ENCODE measurements at places on chromosomes 2 and 18. TPM values are rescaled to one million over a fixed set of nuclear protein-coding genes. Genes with fewer than 3 reads are reported as not detected.

HOXD13 gene
- total RNA-seq: 0.15 TPM

ITGB1BP1 gene
- total RNA-seq: 157 TPM

ARL5A gene
- total RNA-seq: 17.8 TPM

CXCR1 gene
- not detected for total RNA-seq

LYPD6B gene
- 0.10 TPM for total RNA-seq

VWC2L gene
- not detected for total RNA-seq

HTR2B gene
- total RNA-seq: 0.06 TPM

LINC00305 gene
- not detected for total RNA-seq

GRB14 gene
- total RNA-seq: 5.0 TPM

RUFY4 gene
- 0.09 TPM for total RNA-seq

E2F6 gene
- 25.7 TPM for total RNA-seq

PSMA8 gene
- total RNA-seq: not detected

GNLY gene
- total RNA-seq: 0.08 TPM

PPM1G gene
- total RNA-seq: 152 TPM

FIGN gene
- 2.7 TPM for total RNA-seq

CAPN14 gene
- 0.05 TPM for total RNA-seq

SP100 gene
- total RNA-seq: 27.6 TPM

CPSF3 gene
- 46.6 TPM for total RNA-seq

MRPL33 gene
- 338 TPM for total RNA-seq

DPP10 gene
- not detected for total RNA-seq
